Brain (organoid and tissue), 16 donors: ENCODE measurements at places on chromosomes 4 and X.

- no peak for DNase-seq
Observed at GRCh38 chrX:46737462-46737861, 21.5 kb downstream of the SLC9A7 start.

- no peak for DNase-seq
Observed at GRCh38 chr4:24813732-24814131, 18.4 kb downstream of the SOD3 start.

GRCh38 chrX:37646254-37646653 is 39.3 kb upstream of the XK start:
- DNase-seq = no peak

- DNase-seq = no peak
Observed at GRCh38 chr4:103499094-103499493, 220.7 kb downstream of the TACR3 start.

DNA sequence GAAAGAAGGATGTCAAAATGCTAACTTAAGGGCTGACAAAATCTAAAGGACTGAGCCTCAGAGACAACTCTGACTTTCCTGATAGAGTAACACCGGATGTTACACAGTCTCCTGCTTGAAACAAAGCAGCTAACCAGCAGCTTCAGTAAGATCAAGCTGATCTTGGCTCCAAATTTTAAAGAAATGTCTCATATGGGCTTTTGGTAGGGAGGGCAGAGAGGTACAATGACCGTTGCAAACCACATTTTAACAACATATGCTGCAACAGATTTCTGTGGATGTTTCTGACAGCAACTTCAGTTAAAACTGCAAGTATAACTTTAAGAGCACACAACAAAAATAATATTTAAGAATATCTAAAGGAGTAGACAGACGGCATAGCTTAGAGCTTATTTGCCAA is 9.1 kb downstream of the RPGR start:
- no peak for DNase-seq

DNA sequence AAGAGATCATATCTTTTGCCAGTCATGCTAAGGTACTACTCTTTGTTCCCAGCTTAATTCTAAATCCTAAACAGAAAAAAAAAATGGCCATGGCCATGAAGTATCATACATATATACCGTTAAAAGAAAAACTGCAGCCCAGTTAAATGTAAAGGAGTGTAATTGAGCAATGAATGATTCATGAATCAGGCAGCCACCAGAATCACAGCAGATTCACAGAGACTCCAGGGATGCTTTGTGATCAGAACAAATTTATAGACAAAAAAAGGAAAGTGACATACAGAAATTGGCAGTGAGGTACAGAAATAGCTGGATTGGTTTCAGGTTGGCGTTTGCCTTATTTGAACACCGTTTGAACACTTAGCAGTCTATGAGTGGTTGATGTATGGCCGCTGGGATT is 42.1 kb upstream of the PDGFC start:
- DNase-seq = no peak

DNA sequence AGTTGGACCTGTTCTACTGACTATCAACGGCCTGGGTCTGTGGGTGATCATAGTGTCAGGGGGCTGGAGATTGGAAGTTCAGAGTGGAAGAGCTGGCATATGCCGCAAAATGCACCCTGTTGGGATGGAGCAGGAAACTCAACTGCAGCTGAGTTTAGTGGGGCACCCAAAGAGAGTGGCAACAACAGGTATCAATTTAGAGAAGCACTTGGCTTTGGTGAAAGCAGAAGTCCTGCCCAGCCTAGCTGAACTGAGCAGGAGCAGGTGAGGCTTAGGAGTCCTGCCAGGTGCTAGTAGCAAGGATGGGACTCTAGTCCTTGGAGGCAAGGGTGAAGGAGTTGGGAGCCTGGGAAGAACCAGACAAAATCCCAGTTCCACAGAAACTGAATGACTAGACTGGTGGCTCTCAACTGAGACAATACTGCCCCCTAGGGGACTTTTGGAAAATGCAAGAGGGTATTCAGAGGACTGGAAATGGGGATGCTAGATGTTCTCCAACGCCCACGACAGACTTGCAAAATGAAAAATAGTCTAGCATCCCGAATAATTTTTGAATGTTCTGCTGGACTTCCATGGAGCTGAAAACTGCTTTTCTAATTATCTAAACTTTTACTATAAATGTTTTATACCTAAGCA is 49.4 kb downstream of the RTL9 start:
- peak; percentile 47 for DNase-seq

GRCh38 chr4:151218343-151218742 is 58.6 kb upstream of the PRSS48 start:
- no peak for DNase-seq

DNA sequence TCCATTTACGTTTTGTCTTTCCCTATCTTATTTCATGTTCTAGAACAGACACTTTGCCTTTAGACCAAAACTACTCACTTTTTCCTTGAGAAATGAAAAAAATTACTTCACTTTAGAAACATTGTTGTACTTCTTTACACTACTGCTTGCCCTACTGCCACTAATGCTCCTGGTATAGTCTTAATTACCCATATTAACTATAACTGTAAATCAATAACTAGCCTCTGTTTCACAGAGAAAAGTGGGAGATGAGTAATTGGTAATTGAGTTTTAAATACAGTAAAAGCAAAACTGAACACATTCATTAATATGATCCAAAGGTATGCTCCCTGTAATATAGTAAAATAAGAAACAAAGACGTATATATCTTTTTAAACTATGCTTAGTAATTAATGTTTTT is 111.1 kb upstream of the JADE1 start:
- DNase-seq = no peak

- DNase-seq = no peak
Observed at GRCh38 chr4:7315286-7315685, 119.4 kb downstream of the PSAPL1 start.

GRCh38 chr4:147717878-147718277 is 14.0 kb upstream of the ARHGAP10 start:
- no peak for DNase-seq

GRCh38 chr4:94491322-94491721 is 39.6 kb downstream of the PDLIM5 start:
- DNase-seq = no peak

GRCh38 chr4:24517676-24518075 is 66.7 kb downstream of the DHX15 start:
- no peak for DNase-seq

DNA sequence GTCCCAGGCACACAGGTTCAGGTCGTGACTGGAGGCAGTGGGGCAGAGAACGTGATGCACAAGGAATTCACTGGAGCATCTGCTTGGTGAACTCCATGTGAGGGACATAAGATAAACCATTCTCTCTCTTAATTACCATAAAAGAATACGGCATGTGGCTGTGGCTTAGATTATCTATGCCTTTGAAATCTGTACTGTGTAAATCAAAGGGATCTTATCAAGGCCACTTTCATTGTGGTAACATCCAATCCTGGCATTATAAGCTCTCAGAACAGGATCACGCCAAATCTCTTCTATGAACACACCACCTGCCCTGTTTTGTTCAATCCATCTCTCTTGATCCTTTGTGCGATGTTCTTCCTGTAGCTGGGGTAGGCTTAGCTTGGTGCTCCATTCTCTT is 192.3 kb downstream of the SPATA18 start:
- peak; percentile 18 for DNase-seq

DNA sequence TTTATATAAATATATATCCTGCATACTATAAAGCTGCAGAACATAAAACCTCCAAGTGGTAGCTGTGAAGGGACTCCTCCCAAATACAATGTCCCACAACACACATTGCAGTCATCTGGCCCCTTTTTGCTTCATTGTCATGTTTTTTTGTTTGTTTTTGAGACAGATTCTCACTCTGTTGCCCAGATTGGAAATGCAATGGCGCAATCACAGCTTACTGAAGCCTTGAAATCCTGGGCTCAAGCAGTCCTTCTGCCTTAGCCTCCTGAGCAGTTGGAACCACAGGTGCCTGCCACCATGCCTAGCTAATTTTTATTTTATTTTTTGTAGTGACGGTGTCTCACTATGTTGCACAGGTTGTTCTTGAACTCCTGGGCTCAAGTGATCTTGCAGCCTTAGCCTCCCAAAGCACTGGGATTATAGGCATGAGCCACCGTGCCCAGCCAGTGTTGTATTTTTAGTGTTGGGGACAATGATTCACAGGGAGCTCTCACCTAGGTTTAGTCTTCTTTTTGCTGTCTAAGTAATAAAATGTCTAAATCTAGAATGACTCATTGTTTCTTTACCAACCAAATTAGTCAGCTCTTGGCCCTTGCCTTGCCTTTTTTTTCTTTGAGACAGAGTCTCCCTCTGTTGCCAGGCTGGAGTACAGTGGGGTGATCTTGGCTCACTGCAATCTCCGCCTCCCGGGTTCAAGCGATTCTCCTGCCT is 24.0 kb upstream of the XIAP start:
- no peak for DNase-seq

- no peak for DNase-seq
Observed at GRCh38 chr4:87662871-87663270, 12.8 kb downstream of the DMP1 start.

DNA sequence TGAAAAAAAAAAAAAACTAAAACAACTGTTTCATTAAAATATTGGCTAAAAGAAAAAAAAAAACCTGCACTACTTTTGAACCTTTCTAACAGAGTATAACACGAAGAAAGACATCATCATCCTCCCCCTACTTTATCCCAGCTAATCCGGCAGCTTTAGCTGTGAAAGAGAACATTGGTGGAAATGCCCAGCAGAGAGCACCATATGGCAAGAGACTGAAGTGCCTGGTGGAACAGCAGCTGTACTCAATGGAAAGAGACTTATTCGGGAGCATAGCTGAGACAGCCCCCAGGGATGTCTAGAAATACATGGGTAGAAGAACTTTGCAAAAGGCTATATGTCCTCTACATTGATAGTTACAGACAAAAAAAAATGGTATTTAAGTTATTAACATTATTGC is 30.3 kb downstream of the STPG2 start:
- DNase-seq = peak; percentile 63

DNA sequence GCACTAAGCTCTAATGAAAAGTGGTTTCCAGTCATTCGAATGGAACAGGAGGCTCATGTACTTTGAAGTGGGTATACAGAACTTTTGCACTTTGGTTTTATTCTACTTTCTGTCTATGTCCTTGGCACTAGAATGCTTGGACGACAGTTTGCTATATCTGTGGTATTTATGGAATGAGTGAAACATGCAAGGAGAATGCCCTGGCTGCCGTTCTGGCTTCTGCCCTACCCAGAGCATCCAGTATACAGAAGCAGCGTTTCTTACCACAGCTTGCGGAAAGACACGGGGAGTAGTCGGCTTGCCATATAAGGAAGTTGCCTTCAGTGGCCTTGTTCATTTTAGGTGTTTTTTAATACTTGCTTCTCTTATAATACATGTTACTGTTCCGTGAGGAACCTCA is 98.0 kb downstream of the TBL1X start:
- no peak for DNase-seq

DNA sequence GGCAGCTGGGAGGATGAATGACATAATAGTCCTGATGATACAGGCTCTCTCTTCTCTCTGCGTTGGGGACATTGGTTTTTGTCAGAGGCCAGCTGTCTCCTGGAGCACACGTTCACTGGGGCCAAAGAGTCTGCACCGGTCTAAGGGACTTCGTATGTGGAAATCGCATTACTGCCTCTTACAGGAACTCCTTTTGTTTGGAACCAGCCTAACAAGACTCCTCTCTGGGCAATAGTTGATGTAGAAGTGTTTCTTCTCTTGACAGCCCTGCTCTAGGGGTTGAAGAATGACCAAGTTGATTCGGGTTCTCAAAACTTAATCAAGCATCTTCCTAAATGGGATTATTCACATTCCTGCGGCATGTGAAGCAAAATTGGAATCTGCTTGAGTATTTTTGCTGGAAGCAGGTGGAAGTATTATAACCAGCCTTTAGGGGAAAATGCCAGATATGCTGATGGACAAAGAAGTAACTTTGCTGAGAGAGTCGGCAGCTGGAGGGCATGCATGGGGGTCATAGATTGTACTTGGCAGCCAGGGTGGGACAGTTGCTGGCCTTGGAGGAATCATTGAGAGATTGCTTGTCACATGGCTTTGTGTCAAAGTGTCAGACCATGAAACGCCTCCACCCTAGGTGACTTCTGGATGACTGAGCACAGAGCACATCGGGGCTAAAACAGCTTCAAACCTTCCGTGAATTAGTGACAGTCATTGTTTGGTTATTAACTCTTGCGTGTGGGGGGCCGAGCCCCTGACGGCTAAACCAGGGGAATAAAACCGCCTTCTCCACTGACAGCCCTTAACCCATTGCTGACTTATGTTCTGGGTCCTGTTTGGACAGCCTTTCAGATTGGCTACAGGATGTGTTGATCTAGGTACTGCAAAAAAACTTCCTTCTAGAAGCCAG is 34.4 kb upstream of the SLC34A2 start:
- peak; percentile 18 for DNase-seq

- DNase-seq = no peak
Observed at GRCh38 chr4:151862766-151863165, 102.0 kb upstream of the GATB start.

GRCh38 chr4:57220172-57220571 is 110.0 kb upstream of the IGFBP7 start:
- no peak for DNase-seq

DNA sequence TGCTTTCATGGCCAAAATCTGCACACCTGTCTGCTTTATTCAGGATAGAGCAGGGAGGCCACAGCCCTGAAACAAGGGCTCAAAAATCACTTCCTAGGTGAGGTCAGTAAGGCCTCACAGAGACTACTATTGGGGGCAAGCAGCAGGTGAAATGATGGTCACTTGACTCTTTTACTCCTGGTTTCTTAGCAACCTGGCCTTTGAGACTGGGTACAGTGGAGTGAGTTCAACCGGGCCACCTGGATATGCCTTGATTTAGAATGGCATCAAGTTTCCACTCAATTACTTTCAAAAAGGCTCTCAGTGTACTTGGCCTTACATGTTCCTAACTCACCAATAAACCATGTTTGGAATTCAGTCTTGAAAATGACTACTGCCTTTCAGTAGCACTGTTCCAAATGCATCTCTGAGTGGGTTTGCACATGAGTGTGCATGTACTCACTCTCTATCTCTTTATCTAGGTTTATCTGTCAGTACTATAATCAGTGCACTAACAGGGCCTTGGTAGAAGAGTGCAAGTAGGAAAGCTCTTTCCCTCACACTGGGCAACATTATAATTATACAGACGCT is 388.2 kb downstream of the OPHN1 start:
- DNase-seq = no peak

- no peak for DNase-seq
Observed at GRCh38 chr4:53931461-53931961, 132.9 kb downstream of the CHIC2 start.

GRCh38 chr4:98976716-98977115 is 18.8 kb upstream of the METAP1 start:
- no peak for DNase-seq

DNA sequence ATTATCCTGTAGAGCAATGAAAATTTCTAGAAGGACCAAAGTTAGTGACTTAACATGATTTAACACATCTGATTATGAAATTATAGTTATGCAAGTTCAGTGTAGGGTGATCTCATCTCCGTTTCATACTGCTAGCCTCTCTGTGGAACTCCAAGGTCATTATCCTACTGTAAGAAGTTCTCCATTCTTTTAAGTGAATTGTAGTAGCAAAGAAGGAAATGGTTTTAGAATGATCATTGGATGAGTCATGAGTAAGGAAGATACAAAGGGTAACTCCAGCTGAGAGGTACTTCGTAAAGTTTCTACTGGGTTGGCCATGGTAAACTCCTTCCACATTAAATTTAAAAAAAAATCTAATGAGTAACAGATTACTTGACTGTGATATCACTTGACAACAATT is 215.0 kb upstream of the GIMD1 start:
- DNase-seq = no peak

- DNase-seq = no peak
Observed at GRCh38 chrX:10233696-10234095, 76.9 kb downstream of the CLCN4 start.

- no peak for DNase-seq
Observed at GRCh38 chr4:152443859-152444258, 92.0 kb downstream of the FBXW7 start.

GRCh38 chrX:47706575-47706974 is 47.6 kb upstream of the UXT start:
- no peak for DNase-seq
